ENCODE measurements at places on chromosomes 2 and 18.

- no peak for DNase-seq
Observed at GRCh38 chr2:194826241-194826640, 830.8 kb upstream of the SLC39A10 start.

DNA sequence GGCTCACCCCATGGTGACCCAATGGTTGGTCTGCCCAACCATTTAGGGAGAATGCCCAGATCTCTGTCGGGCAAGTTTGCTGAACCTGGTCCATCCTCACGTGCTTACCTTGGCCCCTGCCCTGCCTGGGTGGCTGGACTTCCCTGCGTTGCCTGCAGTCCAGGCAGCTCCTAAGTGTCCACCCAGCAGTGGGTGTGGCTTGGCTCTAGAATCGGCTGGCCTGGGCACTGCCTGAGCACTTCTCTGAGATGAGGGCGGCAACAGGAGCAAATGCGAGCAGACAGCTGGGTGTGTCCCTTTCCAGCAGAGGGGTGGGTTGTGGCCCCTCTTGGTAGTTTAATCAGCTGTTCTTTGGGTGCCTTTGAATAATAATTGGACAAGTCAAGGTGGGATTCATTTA is 11.3 kb downstream of the PCARE start:
- no peak for DNase-seq

- no peak for DNase-seq
Observed at GRCh38 chr2:45085487-45085886, 76.2 kb upstream of the SIX2 start.

- DNase-seq, result no peak
Observed at GRCh38 chr2:28610583-28611201, 114.8 kb downstream of the PLB1 start.

DNA sequence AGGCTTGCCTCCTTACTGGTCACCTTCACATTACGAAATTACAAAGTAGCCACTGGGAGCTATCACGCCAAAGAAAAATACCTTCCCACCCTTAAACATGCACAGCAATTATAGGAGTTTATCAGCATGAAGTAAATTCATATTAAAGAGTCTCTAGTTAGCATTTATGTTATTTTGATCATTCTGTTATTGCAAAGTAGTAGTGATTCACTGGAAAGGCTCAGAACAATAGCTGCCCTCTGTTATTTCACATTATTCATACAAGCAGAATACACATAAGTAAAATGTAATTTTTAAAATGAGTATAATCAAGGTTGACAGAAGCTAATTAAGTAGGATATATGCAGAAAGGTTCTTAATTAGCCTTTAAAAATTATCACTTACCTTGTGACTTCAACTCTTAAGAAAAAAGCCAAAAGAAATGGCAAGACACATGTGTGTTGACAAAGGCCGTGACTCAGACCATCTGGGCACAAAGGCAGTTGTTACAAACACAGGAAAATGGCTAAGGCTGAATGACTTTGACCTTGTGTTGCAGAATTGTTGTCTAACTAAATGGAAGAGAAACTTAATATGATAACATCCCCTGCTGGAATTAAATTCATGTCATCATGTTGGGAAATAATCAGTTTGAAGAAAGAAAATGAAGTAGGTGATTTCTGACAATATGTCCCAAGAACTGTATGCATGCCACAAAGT is 108.3 kb downstream of the ARL6IP6 start:
- no peak for DNase-seq

GRCh38 chr2:112583497-112584133 is 794 bp upstream of the CHCHD5 start:
- DNase-seq, result peak; percentile 50

DNA sequence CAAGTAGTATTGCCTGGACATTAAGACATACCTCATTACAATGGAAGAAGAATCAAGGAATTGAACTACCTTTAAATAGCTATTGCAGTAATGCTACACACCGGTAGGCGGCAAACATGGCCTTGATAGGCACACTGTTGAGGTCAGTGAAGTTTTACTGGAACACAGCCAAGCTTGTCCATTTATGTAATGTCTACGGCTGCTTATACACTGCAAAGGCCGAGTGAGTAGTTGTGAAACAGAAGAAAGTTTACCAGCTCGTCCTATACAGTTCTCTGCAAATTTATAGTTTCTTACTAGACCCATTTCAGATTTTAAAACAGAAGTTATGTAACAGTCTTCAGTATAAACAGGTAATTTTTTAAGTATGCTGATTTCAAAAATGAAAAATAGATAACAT is 38.8 kb downstream of the PPP4R1 start:
- peak; percentile 73 for DNase-seq

GRCh38 chr2:185373229-185373628 is 365.4 kb upstream of the FSIP2 start:
- DNase-seq, result no peak

GRCh38 chr2:179536185-179536584 is 271.6 kb upstream of the SESTD1 start:
- DNase-seq, result no peak

DNA sequence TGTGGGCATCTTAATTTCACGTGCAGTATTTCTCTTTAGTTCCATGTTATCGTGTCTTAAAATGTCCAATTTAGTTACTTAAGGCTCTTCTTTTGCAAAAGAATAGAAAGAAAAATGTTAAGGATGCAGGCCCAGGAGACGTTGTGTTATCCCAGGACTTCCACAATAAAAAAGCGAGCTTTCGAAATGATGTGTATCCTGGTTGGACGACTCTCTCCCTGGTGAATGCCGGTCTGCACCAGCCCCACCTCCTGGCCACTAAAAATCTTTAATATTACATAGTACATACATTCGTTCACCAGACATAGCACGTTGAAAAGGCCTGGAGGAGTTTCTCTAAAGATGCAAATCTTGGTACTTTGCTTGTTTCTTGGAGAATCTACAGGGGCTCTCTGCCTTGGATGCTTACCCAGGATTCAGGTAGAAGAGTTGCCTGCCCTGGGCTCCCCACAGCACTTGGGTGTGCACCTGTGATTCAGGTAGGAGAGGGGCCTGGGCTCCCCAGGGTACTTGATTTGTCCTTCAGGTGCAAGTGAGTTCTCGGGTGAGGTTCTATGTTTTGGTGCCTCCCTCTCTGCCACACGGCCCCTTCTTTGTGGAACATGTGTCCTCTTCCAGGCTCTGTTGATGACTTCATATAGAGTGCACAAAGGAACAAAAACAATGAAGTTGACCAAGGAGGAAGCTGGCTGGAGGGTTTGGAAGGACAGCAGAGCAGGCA is 26.6 kb downstream of the TWIST2 start:
- DNase-seq, result no peak

- no peak for DNase-seq
Observed at GRCh38 chr2:27730980-27731691, 40.4 kb upstream of the MRPL33 start.

DNA sequence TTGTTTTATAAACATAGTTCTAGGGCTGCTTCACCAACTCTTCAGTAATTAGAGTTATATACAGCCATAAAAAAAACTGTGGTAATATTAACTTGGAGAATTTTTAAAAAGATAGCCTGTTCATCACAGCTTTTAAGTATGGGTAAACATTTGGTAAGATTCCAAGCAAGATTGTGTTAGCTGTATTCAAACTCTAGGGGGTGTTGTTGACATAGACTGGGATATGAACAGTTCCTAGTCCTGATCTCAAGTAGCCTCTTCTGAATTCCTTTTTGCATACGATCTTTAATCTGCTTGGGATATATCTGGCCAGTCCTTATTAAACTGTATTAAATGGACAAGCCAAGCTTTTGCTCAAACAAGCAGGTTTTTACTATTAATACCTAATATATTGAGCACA is 13.4 kb downstream of the NOP58 start:
- DNase-seq, result peak; percentile 29

DNA sequence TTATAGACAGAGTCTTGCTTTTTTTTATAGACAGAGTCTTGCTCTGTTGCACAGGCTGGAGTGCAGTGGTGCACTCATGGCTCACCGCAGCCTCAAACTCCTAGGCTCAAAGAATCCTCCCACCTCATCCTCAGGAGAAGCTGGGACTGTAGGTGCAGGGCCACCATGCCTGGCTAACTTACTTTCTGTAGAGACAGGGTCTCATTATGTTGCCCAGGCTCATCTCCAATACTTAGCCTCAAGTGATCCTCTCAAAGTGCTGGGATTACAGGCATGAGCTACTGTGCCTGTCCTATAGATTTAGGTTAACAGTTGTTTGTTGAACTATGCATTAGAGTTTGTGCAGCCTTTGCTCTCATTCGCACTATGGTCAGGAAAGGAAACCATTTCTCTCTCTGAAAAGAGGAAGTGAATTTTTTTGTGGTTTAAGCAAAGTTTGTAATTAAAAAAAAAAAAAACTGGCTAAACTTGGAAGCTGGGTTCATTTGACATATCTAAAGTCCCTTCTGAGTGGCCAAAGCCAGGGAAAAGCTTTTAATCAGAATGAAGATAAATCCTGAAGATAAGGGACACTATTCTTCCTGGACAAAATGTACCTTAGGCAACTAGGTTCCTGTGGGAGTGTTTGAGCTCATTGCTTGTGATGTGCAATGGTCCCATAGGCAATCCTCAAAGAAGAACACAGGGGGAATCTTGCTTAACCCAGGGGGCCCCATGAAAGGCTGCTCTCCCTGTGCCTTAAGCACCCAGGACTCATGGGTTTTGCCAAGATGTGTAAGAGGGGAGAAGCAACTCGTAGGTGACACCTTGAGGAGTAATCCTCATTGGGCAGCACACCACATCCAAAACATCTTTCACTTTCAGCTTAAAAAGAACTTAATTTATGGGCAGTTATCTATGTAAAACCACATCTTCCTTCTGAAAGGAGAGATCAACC is 201.7 kb downstream of the MREG start:
- no peak for DNase-seq

DNA sequence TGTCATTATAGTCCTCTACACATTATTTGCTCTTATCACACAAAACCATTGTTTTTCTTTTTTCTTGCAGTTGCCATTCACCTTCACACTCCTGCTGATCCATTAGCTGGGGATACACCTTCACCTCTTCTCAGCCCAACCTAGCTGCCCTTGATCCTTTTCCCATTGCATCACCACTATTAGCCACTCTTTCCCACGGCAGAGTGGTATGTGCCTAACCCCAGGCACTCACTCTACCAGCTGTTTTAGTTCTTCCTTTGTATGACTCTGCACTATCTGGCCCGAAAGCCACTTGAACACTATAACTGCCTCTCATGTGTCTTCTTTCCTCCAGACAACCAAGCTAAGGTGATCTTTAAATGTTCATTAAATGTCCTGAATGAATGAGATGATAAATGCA is 145.4 kb upstream of the PIK3C3 start:
- no peak for DNase-seq
